ENCODE measurements at places on chromosomes 7 and 10.

GRCh38 chr10:133123746-133124356, 36.1 kb downstream of the ADGRA1 start:
- no peak for DNase-seq

DNA sequence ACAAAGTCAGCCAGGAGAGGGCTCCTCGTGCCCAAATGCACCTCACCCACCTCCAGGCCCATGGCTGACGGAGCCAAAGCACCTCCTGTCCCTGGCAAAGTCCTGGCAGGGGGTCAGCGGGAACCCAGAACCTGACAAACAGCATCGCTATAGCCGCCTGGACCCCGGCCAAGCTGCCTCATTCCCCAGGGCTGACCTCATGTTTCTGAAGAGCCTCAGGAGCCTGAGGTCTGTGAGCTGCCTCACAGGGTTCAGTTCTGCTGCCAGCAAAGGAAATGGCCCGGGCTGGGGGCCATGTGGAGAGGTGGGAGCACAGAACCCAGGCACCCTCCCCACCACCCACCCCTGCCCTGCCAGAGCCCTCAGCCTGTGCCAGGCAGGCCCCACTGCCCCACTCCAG, 4.2 kb upstream of the NANOS1 start:
- peak; percentile 81 for DNase-seq

GRCh38 chr7:118502235-118502634, 277.7 kb downstream of the ANKRD7 start:
- DNase-seq = no peak

DNA sequence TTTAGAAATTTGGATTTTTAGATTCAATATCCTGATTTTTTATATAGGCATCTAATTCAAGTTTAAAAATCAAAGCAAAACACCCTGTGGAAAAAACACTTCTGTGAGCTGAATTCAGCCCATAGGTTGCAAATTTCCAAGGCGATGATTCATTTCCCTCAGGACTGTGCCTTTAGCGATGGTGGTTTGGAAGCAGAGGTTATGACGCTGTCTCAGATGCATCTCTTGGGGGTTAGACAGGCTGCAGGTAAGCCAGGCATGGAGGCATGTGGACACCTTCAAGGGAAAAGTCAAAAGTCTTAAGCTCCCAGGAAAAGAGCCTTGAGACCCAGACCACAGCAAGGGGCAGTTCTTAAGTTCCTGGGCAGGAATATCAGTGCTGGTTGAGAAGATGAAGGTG, 9.5 kb upstream of the FRA10AC1 start:
- DNase-seq = no peak

DNA sequence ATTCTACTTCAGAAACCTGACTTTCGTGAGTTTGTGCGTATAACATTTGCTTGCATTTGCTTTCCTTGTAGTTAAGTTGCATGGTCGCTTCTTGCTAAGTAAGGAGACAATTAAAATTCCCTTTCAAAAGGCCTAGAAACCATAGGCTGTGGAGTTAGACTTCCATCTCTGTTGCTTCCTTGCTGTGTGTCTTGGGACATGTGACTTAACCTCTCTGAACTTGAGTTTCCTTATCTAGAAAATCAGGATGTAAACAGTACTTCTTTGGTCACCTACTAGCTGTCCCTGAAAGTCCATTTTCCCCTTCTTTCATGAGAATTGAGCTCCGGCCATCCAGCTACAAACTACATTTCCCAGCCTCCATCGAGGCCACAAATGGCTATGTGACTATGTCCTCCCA, 89.2 kb downstream of the ITIH5 start:
- DNase-seq = no peak

DNA sequence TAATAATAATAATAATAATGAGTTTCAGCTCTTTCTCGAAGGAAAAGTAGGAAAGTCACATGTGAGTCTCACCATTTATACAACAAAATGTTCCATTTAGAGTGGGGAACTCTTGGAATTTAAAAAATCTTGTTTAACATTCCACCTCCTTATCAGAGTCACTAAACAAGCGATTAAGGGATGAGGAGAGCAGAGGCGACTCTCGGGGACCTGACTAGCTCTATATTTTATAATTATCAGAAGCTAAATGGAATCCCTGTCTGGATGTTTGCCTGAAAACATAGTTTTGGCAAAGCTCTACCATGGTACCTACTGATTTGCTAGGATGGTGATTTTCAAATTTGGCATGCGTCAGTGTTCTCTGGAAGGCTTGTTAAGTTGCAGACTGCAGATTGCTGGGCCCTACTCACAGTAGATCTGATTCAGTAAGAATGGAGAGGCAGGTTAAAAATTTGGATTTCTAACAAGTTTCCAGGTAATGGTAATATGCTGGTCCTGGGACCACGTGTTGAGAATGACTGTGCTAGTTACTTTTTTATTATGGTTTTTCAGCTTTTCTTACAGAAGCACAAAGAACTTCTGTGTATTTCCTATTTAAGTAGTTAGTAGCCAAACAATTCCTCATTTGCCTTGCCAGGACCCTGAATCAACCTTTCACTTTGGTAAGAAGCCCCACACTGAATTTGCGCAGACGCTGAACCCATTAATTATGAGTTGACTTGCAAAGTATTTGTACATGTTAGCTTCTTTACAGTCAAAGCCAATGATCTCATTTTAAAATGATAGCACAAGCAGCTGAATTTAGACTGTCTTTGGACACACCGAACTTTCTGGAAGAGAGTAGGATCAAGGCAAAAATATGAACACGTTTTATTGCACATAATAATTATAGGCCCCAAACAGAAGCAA, 39.5 kb downstream of the CPED1 start:
- no peak for DNase-seq

- no peak for DNase-seq
These were observed 47.8 kb upstream of the TMEM213 start for GRCh38 chr7:138749960-138750359.

GRCh38 chr10:129123428-129123827, 343.6 kb upstream of the MGMT start:
- DNase-seq = no peak

Measured in foreskin fibroblast (primary cell).